ENCODE measurements at places on chromosomes 4 and X.

GRCh38 chr4:3179126-3179706 lies 69.7 kb upstream of the MSANTD1 start:
- DNase-seq, result no peak

DNA sequence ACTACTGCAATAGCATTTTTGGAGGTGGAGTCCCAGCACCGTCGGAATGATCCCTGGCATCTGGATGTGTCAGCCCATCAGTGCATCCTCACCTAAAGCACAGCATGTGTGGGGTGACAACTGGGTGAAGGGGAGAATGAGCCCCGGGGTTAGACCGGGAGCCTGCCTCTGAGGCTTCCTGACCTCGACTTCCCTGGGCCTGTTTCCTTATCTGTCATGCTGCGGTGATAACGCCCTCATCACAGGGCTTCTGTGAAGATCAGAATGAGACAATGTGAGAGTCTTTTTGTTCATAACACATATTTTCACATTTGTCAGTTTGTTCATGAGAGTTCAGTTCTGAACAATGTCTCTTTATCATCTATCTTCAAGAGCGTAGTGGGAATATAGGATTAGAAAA lies 31.1 kb upstream of the PDLIM3 start:
- DNase-seq, result no peak

DNA sequence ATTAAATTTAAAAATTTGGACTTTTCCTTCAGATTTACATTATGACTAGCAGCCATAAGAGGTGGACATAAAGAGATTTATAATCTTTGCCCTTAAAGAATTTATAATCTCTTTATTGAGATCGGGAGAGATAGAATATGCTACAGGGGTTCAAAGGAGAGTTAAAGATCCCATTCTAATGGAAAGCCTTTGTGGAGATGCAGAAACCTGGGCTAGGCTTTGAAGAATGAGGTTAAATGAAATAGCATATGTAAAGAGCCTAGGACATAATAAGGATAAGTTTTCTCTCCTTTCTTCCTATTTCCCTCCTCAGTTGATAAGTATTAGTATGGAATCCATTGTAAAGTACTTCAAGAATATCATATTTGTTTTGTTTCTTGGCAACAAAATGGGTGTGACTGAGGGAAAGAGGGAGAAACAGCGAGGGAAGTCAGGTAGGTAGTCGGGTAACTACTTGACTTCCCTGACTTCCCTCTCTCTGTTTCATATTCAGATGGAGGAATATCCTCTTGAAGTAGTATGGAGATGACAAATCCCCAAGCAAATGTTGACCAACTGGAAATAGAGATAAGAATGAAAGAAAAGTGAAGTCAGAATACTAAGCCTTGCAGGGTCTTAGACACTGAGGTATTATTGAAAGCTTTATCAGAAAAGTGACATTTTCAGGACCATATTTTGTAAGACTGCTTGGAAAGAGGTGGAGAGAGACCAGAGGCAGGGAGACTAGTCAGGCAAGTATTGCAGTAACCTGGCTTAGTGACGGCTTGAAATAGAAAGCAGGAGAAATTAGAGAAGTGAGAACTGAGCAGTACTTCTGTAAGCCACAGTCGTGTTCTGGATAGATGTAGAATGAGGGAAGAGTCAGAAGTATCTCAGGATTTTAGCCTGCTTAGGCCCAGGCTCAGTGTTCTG lies 82.9 kb downstream of the PDLIM5 start:
- DNase-seq, result no peak

- no peak for DNase-seq
Measured at GRCh38 chr4:74890341-74890740, 42.6 kb upstream of the PARM1 start.

DNA sequence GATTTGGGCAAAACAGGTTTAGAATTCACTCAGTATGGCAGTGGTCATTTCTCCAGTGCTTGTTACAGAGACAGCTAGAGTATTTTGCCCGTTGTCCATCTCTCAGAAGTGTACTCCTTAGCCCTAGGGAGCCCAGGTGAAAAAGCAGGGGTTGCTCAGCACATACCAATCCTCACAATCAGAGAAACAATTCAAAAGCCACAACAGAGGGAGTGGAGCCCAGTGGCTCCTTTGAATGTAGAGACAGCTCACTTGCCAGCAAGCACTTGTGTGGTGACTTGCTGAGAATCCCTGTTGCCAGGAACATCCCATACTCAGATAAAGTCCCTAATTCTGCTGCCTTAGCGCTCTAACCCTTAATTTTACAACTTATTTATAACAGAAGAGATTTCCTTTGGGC lies 1488.3 kb downstream of the RPA4 start:
- DNase-seq, result no peak

All from LoVo (cell line).